T-helper 1 cell (primary cell): ENCODE measurements at places on chromosomes 4 and X.

- DNase-seq: no peak
Observed at GRCh38 chr4:519203-519651, 20.2 kb downstream of the PIGG start.

DNA sequence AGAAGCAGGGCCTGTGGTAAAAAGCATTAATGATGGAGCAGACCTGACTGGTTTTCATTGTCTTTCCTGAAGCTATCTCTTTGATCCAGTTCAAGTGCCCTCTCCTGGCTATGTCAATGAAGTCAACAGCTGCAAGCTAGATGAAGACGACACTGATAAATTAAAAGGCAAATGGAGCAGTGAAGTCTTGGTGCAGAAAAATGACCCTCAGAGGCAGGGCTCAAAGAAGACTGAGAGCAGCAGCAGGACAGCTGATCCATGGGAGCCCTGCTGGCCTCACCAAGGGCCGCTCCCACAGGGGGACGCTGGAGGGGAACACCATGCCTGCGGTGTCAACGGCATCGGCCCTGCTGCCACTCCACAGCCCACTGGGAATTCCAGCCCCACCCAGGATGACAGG lies 96.2 kb downstream of the RELL1 start:
- no peak for DNase-seq

GRCh38 chr4:182955411-182955810 lies 38.2 kb upstream of the DCTD start:
- DNase-seq: no peak

DNA sequence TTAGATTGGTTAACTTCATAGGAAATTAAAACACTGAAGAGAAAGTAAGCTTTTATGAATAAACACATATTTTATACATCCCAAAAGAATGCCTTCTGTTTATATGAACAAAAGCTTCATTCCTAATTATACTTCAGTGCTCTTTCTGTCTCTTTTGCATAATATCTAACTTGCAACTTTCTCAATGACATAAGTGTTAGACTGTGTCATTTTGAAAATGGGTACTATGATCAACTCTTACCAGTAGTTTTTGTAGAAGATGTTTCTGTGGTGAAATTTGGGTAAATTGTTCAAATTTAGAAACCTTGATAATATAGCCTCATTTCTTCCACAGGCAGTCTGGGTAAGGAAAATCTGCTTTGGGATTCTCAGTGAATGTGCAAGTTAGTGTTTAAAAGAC lies 991.4 kb downstream of the CCSER1 start:
- DNase-seq: no peak

- no peak for DNase-seq
Observed at GRCh38 chr4:148565801-148566200, 123.6 kb upstream of the NR3C2 start.

- DNase-seq: no peak
Observed at GRCh38 chrX:2545144-2545543, 44.4 kb upstream of the DHRSX start.

DNA sequence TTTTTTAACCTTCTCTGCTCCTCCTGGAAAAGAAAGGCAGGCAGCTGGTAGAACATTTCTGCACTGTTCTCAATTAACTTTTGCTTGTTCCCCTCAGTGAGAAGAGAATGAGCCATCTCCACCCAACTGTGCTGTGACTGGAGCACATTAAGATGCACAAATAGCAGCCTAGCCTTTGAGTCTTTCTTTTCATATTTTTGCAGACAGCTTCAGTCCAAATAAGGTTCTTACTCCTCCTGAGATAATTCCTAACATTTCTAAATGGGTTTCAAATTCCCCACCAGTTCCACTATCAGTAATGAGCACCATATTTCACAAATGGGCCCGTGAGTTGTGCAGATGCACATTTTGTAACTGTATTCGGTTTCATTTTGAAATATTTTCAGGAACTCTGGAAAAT lies 118.6 kb downstream of the SPCS3 start:
- DNase-seq: no peak

- no peak for DNase-seq
Observed at GRCh38 chrX:14897042-14897441, 23.8 kb downstream of the MOSPD2 start.

- DNase-seq: no peak
Observed at GRCh38 chr4:173504181-173504503, 25.9 kb downstream of the HAND2 start.

GRCh38 chr4:165355900-165356300 lies 22.9 kb upstream of the CPE start:
- no peak for DNase-seq

- no peak for DNase-seq
Observed at GRCh38 chrX:115968436-115969252, 201.9 kb upstream of the AGTR2 start.

DNA sequence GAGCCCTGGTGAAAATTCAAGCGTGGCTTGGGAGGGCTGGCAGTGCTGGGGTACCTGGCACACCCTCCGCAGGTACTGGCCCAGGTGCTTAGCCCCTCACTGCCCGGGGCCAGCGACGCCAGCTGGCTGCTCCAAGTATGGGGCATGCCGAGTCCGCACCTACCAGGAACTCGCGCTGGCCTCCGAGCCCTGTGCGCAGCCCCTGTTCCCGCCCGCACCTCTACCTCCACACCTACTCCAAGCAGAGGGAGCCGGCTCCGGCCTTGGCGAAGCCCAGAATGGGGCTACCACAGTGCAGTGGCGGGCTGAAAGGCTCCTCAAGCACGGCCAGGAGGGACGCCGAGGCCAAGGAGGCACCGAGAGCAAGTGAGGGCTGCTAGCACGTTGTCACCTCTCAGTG lies 14.9 kb upstream of the DHX15 start:
- no peak for DNase-seq

- no peak for DNase-seq
Observed at GRCh38 chr4:79948261-79948660, 124.8 kb downstream of the ANTXR2 start.

GRCh38 chr4:168503652-168504362 lies 7.0 kb downstream of the PALLD start:
- no peak for DNase-seq

DNA sequence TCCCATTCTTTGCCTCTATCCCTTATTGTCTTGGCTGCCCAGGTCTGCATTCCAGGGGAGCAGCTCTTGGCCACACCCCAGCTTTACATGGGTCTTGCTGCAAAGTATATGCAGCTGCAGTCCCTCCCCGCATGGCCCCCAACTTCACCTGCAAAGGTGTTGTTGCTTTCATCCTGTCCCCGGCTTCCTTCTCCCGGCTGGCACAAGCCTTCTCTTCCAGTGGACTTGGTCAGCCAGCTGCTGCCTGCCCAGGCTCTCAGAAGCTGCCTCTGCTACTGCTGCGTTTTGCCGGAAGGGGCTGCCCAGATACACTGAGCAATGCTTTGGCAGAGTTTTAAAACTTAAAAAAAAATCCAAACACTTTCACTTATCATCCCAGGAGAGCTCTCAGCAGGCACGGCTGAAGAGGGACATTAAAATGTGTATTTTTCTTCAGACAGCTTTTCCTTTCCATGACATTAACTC lies 121.2 kb upstream of the PDLIM3 start:
- DNase-seq: no peak

DNA sequence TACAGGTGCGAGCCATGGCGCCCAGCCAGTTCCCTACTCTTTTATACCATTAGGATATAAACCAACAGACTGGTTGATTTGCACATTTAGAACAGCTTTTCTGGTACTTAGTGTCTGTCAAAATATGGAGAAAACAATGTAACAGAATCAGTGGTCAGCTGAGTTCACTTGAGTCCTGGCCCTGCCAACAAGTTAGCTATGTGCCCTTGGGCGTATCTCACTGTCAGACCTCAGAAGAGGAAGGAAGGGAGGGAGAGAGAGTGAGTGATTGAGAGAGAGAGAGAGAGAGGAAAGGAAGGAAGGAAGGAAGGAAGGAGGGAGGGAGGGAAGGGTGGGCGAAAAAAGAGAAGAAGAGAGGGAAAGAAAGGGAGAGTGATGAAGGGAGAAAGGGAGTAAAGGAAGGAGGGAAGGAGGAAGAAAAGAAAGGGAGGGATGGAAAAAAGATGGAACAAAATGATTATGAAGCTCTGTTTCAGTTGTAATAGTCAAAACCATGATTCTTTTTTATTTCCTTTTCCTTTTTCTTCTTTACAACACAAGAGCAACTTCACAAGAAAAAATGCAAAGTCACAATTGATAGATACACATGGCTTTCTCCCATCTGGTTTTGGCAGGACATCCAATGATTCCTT lies 55.7 kb upstream of the PDGFRA start:
- DNase-seq: no peak

DNA sequence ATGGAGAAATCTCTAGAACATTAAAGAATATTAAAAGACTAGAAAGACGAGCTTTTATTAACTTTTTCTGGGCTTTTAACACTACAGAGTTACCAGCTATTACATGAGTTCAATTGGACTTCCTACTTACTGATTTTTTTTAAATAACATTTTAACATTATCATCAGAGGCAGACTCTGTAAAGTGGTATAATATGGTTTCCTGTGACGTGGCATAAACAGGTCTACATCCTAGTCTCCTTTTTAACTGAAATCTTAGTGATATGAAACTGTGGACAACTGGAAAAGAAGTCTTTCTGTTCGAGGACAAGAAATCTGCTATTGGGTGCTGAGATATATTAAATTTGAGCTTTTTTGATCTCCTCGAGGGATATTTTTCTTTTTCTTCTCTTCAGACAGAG lies 48.7 kb upstream of the ABCG2 start:
- no peak for DNase-seq

GRCh38 chrX:45385757-45386156 lies 185.1 kb upstream of the DIPK2B start:
- no peak for DNase-seq

GRCh38 chrX:145886469-145886868 lies 68.8 kb downstream of the SLITRK2 start:
- DNase-seq: no peak

- peak; percentile 7 for DNase-seq
Observed at GRCh38 chrX:107711521-107712181, 63.9 kb downstream of the TSC22D3 start.

- DNase-seq: no peak
Observed at GRCh38 chrX:155577682-155578081, 35.1 kb downstream of the TMLHE start.

DNA sequence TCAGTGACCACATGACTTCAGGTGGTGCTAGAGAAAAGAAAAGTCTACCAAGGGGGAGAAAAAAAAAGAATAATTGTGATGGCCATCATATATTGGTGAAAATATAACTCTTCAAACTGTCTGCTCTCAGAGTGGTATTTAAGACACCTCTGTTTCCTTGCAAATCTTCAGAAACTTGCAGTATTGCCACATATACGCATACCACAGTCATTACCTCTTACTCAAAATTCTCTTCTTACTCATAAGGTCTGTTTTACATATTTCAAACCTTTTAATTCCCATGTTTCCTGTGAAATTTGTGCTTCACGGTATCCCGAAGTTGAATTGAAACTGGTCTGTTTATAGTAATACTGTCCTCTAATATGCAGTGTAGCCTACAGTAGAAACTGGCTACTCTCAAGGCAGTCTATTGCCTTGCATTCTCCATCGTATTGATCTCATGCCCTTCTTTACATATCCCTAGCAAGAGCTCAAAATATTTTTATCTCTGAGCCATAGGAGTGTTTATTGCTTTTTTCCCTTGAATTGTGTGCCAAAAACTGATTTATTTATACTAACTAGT lies 34.7 kb upstream of the LHFPL1 start:
- no peak for DNase-seq

DNA sequence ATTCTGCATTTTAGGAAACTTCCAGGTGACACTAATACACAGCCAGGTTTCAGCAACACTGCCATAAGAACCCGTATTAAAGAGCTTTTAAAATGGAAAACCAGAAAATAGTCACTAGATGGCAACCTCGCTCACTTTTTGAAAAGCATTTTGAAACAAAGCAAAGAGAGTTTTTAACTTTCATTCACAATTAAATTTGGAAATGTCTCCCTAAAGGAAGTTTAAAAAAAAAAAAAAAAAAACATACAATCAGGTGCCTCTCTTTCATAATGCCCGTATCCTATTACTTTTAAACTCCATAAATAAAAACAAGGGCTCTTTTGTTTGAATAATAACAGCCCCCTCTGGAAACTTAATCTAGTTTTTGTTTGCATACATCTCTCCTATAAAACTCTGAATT lies 20.3 kb downstream of the MEPE start:
- no peak for DNase-seq

DNA sequence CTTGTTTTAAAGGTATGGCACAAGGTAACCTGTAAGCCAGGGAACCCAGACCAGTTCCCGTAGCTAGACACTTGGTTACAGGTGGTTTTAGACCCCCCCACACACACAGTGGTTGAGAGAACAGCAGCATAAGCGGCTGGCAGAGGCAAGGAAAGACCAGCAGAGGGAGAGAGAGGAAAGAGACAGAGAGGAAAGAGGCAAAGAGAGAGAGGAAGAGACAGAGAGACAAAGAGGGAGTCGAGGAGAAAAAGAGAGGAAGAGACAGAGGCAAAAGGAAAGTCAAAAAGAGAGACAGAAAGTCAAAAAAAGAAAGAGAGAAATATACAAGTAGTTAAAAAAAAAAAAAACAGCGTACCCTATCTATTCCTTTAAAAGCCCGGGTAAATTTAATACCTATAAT lies 19.5 kb upstream of the PCSK1N start:
- DNase-seq: no peak

GRCh38 chr4:143380629-143381028 lies 44.0 kb downstream of the GAB1 start:
- no peak for DNase-seq

DNA sequence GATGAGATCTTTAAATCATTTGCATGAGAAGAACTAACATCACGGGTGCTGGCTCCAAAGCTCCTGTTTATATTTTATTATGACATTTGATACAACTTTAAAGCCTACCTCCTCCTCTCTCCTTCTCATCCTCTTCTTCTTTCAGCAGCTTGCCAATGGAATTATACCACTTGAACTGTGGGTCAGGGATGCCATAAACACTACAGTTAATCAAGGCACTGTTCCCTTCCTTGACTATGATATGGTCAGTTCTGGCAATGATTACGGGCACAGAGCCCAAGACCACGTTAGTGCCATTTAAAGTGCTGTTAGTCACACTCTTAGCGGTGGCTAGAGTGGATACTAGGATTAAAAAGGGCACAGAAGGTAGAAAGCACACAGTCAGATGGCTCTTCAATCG lies 20.7 kb downstream of the MFAP3L start:
- no peak for DNase-seq

DNA sequence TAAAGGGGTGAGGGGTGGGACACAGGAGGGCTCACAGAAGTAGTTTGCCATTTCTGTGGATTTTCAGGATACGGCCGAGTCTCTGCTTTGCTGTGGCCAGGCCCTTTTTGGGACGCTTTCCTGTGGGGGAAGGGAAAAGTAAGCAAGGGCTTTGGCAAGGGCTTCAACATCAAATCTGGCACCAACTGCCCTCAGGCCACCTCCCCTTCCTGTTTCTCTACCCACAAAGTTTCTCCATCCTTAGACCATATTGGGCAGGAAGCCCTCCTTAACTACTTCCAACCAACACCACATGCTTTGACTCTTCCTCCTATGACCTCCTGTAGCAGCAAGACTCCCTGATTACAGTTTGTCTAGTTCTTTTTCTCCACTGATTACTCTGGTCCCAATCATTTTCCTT lies 105.1 kb downstream of the PHF8 start:
- no peak for DNase-seq

GRCh38 chrX:54758114-54759055 lies 39.7 kb downstream of the ITIH6 start:
- no peak for DNase-seq
